ENCODE measurements at places on chromosomes 5 and 9. TPM values are rescaled to one million over a fixed set of nuclear protein-coding genes. Genes with fewer than 3 reads are reported as not detected.

GRCh38 chr9:35294066-35294465 lies 132.3 kb downstream of the UNC13B start:
- H3K4me1 ChIP-seq: no peaks in the 10 kb centered on the region
- DNase-seq: no peak
- H3K36me3 ChIP-seq: no peaks in the 10 kb centered on the region
- H3K27me3 ChIP-seq: no peaks in the 10 kb centered on the region
- H3K27ac ChIP-seq: no peak overlapping the region

GRCh38 chr9:95557142-95557541 lies 40.4 kb upstream of the PTCH1 start:
- no peak for DNase-seq
- H3K4me1 ChIP-seq: no peaks in the 10 kb centered on the region
- H3K36me3 ChIP-seq: no peaks in the 10 kb centered on the region
- no peaks in the 10 kb centered on the region for H3K27me3 ChIP-seq
- no peak overlapping the region for H3K4me3 ChIP-seq

- no peaks in the 10 kb centered on the region for H3K27me3 ChIP-seq
- DNase-seq: no peak
- H3K27ac ChIP-seq: no peak overlapping the region
- H3K36me3 ChIP-seq: no peaks in the 10 kb centered on the region
Measured at GRCh38 chr5:145562931-145563330, 272.2 kb downstream of the PRELID2 start.

GRCh38 chr5:124981901-124982300 lies 235.5 kb upstream of the ZNF608 start:
- no peaks in the 10 kb centered on the region for H3K4me1 ChIP-seq
- no peak for DNase-seq
- no peaks in the 10 kb centered on the region for H3K36me3 ChIP-seq
- H3K27ac ChIP-seq: no peak overlapping the region
- H3K27me3 ChIP-seq: no peaks in the 10 kb centered on the region

DNA sequence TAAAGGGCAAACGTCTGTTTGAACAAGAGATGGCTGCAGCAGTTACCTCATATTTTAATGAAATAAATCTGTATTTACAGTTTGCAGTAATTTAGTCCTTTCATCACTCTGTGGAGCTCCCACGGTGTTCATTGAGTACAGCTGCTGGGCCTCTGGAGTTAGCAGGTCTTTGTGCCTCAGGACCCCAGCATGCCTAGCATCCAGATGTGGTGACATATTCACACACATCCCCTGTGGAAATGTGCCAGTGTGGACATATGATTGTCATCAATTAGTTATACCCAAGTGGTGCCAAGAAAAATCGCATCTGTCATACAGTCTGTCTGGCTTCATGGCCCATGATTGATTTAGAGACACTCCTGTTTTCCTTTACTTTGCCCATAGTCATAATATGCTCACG lies 77.3 kb downstream of the NNT start:
- DNase-seq: no peak
- H3K36me3 ChIP-seq: no peaks in the 10 kb centered on the region
- no peak overlapping the region for H3K27ac ChIP-seq
- H3K27me3 ChIP-seq: no peaks in the 10 kb centered on the region
- H3K4me3 ChIP-seq: no peak overlapping the region

DNA sequence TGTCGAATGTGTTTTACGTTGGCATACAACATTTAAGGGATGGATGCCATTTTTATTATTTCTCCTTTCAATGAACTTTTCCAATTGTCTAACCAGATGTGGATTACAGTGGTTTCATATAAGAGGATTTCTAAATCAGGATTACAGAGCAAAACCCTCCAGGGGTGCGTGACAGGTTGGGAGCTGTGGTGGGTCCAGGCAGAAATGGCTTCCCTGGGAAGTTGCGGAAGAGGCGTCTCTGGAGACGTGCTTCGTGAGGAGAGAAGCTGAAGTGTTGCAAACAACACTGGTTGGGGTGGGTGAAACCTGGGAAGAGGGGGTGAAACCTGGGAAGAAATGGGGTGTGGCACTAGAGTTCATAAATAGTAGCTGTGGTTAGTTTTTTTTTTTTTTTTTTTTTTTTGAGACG lies 4.5 kb upstream of the RPL26L1 start:
- H3K4me3 ChIP-seq: no peak overlapping the region
- DNase-seq: no peak
- H3K27ac ChIP-seq: peak overlapping the region; percentile 95
- H3K36me3 ChIP-seq: peaks cover 13% of the 10 kb centered on the region

The GRXCR2 gene
- total RNA-seq: not detected

All from ascending aorta (tissue), 2 donors.